Non-pigmented ciliary epithelial cell (primary cell): ENCODE measurements at places on chromosomes 1 and 21.

GRCh38 chr1:153783233-153784190, 8.3 kb downstream of the SLC27A3 start:
- peak; percentile 46 for DNase-seq

GRCh38 chr21:41924368-41924754, 29.5 kb downstream of the C2CD2 start:
- DNase-seq, result no peak

- DNase-seq, result no peak
These were observed 55.4 kb downstream of the KANK4 start for GRCh38 chr1:62263814-62264353.

DNA sequence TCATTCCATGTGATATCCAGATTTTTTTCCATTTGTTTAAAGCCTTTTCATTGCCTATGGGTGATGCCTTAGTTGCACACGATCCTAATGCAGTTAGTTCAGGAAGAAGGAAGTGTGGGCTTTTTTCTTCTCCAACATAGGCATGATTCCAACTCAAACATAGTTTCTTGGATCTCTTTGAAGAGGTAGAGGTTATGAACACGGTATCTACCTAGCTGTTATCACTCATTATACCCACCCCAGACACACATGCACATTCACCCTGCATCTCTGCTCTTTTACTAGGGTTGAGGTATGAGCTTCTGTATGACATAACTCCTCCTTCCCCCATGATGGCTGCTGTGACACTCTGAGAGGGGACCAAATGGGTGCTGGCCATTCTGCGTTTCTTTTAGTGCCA, 122.1 kb upstream of the ZNF648 start:
- no peak for DNase-seq

DNA sequence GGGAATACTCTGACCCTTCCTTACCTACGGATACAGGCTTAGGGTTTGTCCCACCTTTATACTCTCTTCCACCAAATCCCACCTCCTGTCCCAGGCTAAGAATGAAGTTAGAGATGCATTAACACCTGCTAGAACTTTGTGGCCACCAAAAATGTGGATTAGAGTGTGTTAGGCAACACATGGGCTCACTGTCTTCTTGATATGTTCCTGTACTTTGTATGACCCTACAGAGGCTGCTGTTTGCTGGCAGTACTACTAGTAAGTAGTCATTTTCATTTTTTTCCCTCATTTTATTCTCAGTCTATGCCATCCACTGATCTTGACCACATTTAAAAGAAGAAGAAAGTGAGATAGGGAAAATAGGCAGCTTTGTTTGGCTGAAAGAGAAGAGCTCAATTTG, 21.0 kb upstream of the TMEM39B start:
- DNase-seq, result no peak

DNA sequence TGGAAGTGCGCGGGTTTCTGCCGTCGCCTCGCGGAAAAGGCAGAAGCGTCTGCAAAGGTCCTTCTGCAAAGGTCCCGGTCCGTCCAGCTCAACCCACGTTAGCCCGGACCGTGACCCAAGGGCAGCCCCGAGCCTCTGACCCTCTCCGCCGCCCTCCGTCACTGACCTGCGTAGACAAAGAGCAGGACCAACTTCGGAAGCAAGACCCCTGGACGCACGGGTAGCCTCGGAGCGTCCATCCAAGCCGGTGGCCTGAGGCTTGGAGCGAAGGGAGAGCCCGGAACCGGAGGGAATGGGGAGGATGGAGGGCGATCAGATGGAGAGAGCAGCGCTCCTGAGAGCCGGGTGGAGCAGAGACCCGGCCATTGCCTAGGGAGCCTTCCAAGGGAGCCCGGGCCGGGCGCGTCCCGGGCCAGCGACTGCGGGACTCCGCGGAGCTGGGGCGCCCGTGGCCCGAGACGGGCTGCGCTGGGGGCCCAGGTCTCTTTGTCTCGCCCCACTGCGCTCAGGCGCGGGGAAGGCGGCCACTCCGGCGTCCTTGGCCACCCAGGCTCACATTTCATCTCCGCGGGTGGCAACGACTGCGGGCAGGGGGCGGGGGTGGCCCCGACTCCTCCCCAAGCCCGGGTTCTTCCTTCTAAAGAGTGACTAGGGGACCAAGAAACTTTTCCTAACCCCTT, at the start of gene CYYR1:
Gene CYYR1 (minus strand): TSS at position 585 of the 680 bp plus-strand sequence. CDS start 346 bp downstream, at position 239.
- DNase-seq, result no peak

DNA sequence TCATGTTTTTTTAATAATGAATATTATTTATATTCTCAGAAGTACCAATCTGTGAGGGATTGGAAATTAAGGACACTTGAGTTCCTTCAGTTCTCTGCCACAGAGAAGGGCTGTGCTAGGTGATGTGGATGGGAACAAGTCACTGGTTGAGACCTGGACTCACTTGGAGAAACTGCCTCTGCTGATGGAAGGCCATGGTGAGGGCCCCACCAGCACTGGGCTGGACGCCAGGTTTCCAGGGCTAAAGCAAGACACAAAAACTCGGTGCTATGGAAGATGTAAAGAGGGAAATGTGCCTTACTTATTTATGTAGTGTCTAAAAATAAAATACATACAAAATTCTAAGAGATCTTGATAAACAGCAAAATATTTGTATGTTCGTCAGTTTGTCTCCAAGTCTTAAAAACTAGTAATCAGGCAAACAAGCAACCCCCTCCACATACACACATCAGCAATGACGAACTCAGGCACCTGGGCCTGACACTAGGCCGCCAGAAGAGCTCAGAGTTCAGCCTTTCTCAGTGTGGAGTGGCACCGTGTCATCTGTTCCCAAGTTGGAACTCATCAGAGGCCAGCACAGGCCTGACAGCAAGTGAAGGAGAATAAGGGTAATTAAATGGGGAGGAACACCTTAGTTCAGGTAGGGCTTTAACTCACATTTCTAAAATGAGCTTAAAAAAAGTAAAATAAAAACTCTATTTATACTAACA, 19.6 kb downstream of the SIPA1L2 start:
- DNase-seq, result no peak

DNA sequence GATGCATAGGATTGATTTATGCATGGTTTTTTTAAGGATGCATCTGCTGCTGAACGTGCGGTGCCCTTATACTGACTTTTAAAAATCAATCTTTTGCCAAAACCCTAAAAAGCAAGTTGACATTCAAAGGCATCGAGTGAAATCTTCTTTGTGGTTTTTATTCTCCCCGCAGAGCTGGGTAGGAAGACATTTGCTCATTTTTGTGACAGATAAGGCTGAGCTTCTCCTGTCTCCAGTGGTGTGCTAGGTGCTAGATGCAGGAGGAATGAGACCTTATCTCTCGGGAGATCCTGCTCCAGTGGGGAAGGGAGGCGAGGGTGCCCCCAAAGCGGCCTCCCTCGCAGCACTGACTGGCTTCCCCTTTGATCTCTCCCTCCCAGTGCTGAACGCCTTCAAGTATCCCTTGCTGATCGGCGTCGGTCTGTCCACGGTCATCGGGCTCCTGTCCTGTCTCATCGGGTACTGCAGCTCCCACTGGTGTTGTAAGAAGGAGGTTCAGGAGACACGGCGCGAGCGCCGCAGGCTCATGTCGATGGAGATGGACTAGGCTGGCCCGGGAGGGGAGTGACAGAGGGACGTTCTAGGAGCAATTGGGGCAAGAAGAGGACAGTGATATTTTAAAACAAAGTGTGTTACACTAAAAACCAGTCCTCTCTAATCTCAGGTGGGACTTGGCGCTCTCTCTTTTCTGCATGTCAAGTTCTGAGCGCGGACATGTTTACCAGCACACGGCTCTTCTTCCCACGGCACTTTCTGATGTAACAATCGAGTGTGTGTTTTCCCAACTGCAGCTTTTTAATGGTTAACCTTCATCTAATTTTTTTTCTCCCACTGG, 14.9 kb upstream of the CD101 start:
- no peak for DNase-seq

DNA sequence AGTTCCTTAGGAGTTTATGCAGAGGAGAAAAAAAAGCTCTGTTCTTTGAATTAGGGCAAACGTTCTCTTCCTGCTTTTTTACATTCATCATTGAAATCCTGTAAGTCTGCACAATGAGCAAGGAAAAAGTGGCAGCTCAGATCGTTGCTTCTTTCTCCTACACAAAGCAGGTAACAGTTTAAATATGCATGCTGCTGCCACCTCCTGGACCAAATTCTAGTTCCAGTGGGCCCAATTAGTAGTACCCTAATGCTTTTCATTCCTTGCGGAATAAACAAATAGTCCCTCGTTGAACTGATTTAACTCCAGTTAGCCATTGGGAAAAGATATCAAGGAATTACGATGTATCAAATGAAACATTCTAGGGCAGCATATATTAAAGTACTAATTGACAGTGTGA, 20.1 kb downstream of the YTHDF2 start:
- no peak for DNase-seq

DNA sequence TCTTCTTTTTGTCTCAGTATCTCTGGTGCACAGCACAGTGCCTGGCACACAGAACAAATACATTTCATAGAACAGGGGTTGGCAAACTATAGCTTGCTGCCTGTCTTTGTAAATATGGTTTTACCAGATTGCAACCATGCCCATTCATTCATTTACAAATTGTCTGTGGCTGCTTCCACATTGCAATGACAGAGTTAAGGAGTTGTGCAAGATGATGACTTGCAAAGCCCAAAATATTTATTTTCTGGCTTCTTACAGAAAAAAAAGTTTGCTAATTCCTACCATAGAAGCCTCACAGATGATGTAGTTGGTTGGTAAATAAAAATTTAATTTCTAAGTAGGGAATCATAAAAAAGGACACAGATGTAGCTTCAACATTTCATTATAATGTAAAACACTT, 11.2 kb upstream of the HMGB4 start:
- no peak for DNase-seq

DNA sequence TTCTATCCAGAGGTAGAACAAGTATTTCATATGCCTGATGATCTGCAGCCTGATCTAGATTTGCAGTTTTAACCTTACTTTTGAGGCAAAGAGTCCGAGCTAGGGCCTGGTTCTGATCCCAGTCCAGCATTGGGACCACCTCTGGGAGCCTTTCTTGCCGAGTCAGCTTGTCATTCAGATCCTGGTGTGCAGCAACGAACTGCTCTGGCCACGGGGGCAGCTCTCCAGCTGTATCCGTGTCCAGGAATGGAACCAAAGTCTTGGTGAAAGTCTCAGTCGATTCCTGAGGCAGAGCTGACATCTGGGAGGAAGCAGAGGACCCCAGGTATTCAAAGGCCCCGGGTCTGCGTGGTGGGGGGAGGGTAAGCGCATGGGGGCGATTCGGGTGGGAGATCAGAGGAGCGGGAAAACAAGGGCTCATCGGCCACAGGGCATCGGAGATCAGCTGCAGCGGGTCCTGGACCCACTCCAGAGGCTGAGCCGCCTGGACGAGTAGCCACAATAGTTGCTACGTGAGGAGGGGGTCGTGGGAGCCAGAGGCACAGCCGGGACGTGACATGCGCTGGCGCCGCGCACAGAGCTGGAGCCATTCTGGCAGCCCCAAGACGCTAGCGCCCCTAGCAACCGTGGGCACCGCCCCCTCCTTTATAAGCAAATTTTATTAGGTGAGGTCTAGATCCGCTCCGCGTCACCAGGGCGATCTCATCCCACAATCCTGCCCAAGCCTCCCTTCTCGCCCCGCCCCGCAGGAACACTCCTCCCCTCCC, 32.4 kb upstream of the BSDC1 start:
- DNase-seq, result no peak

GRCh38 chr1:112677501-112677900, 3.0 kb downstream of the MOV10 start:
- DNase-seq, result no peak

GRCh38 chr1:46940307-46940706, 969 bp downstream of the CYP4A11 start:
- DNase-seq, result no peak

- DNase-seq, result no peak
These were observed 19.2 kb upstream of the IFI44L start for GRCh38 chr1:78601068-78601467.
